Right atrium auricular region (tissue), 2 donors: ENCODE measurements at places on chromosomes 3 and 15. TPM values are rescaled to one million over a fixed set of nuclear protein-coding genes. Genes with fewer than 3 reads are reported as not detected.

The CGGBP1 gene
- total RNA-seq: 40.8 TPM

GRCh38 chr3:128078322-128078721 is 26.1 kb downstream of the SEC61A1 start:
- H3K27ac ChIP-seq: peak overlapping the region; percentile 78
- no peaks in the 10 kb centered on the region for H3K4me1 ChIP-seq
- DNase-seq: no peak
- no peaks in the 10 kb centered on the region for H3K27me3 ChIP-seq
- H3K4me3 ChIP-seq: no peak overlapping the region

GRCh38 chr15:35697549-35698299 is 151.8 kb upstream of the DPH6 start:
- DNase-seq: no peak
- H3K27me3 ChIP-seq: no peaks in the 10 kb centered on the region
- H3K4me1 ChIP-seq: no peaks in the 10 kb centered on the region
- H3K4me3 ChIP-seq: no peak overlapping the region

DNA sequence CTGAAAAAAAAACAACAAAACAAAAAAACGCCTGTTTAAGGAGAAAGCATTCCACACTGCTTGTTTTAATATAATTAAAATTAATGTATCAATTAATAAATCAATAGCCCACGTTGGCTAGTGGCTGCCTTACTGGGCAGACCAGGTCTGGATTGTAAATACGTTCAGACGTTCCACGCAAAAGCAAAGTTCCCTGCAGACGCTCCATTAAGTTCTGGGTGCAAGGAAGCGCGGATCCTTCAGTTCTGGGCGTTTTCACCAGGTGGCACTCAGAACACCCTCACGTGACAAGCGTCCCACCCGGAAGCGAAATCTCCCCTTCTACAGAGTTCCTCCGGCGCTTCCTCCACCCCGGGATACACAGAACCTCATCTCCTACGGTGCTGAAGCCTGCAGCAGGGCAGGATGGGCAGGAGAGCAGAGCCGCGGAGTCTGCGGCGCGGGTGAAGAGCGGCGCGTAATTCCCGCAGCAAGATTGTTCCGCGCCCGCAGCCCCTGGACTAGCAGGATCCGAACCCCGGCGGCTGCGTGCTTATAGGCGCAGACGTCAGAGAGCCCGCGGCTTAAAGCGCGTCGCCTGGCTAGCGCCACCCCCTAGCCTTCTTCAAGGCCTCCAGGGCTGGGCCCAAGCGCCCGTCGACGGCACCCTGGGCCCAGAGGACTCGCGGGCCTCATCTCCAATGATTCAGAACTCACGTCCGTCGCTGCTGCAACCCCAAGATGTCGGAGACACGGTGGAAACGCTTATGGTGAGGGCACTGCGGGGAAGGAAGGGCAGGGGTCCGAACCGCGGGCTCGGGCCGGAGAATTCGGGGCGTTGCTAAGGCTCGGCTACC is at the start of gene SLC25A38:
Gene SLC25A38, plus strand, starts transcription at position 326 of the 836 bp plus-strand sequence. Its CDS starts 355 bp downstream, at position 681.
- H3K4me3 ChIP-seq: peak within 1 kb of the TSS; percentile 91
- no peaks in the 10 kb centered on the region for H3K36me3 ChIP-seq
- DNase-seq: peak; percentile 82
- H3K4me1 ChIP-seq: peaks cover 16% of the 10 kb centered on the region
- H3K27me3 ChIP-seq: no peaks in the 10 kb centered on the region
